Stimulated activated CD4-positive, alpha-beta T cell treated with anti-CD3 and anti-CD28 coated beads, Interleukin-12 subunit alpha, Interleukin-12 subunit beta, amount 100 ng/mL, for 4 hours (primary cell): ENCODE measurements at places on chromosomes 12 and 14.

GRCh38 chr14:28412077-28412476 is 354.5 kb upstream of the FOXG1 start:
- no peak for DNase-seq

- DNase-seq: no peak
These were observed 983.7 kb upstream of the FLRT2 start for GRCh38 chr14:84546236-84546635.

DNA sequence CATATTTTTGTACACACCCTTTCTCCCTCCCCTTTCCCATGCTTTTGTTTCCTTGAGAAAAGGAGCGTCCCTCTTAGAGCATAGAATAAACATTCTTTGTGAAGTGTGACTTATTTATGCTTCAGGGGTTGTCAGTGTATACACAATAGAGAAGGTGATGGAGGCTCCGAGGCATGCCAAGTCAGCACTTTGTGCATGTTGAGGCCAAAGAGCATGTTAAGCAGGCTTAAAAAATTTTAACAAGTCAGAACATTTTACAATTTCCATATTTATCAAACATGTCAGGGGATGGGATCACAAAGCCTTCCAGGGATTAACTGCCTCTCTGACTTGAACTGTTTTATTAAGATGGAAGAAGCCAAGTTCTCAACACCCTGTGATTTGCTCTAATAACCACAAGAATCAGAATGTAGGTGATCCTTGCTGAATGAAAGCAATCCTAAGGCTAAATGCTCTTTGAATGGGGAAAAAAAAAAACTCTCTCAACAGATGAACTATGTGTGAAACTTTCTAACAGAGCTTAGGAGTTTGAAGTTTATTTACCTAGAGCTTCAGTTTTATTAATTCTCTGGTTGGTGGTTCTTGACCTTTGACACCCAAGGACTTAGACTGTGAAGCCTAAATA is 223.1 kb downstream of the RAD51B start:
- no peak for DNase-seq

DNA sequence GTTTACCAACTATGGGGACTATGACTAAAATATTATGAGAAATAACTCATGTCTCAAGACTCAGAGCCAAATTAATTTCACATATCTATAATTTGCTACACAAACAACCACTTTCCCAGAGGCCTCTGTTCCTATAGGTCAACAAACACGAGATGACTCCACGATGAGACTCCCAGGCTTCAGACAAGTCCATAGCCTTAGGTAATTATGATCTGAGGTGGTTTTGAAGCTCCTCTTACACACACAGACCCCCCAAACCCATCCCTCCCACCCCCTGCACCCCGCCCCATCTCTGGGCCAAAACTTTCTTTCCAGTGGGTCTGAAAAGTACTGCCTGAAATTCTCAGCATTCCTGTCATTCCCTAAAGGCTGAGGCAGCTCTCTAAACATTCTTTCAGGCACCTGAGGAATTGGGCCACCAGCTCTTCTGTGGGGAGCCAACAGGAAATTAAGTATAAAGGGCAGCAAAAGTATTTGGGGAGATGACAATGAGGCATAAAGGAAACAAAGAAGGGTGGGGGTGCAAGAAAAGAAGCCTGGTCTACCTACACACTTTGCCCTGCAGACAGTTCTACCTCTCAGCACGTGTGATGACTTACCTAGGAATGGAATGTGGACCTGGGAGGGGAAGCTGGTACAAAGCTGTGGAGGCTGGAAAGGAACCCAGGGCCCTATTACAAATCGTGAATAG is 143.6 kb downstream of the PAWR start:
- DNase-seq: no peak

DNA sequence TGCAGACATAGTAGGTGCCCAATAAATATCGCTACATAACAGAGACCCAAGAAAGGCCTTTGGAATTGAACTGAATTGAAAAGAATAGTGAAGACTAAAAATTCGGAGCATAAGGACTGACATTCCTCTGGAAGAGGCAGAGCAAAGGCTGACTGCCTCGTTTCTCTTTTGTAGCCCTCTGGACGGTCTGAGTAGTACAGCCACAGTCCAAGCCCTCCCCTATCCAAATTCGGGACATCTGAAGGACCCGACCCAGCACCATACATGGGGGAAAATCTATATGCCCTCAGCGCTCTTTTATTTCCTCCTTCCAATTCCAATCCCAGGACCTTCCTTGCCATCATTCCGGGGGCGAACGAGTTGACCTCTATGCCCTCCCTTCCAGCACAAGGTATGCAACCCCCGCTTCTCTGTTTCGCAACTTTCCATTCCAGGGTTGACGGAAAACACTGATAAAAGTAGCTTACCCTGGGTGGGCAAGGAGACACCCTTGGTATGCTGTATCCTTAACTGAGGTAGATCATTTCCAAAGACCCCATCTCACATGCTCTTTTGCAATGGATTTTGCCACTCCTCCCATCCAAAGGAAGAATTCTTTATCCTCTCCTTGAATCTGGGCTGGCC is 127.4 kb upstream of the MAP1LC3B2 start:
- no peak for DNase-seq

DNA sequence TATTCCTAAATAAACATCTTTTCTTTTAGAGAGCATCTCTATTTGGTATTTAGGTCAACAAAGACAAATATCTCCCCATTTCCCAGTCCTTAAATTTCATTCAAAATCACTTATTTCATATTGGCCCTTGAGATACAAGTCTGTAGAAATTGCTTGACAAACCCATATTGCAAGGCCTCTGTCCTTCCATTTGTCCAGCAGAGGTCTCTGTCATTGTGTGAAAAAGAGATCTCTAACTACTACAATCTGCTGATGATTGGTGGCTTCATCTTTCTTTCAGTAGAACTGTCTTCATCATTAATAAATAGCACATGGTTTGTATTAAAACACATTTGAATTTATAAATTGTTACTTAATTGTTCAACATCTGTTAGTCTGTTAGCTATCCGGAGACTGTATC is 252.6 kb downstream of the ACSS3 start:
- DNase-seq: no peak

DNA sequence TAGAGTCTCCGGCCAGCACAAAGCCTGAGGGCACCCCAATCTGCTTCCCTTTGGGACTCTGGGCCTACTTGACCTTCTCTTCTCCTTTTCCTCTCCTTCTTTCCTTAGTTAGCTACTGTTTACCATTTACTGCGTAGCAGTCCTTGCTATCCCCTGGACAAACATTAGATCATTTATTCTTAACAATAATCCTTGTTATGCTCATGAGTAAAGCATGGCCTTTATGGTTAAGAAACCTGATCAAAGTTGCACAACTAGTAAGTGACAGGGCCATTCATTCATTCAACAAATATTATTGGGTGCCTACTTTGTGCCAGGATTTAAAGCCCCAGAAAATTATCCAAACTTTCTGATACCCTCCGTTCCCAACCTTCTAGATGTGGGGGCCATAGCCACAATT is 3.2 kb upstream of the HDAC7 start:
- DNase-seq: no peak

GRCh38 chr12:102114212-102114611 is 5.7 kb downstream of the NUP37 start:
- DNase-seq: no peak

GRCh38 chr12:46523863-46524770 is 151.5 kb upstream of the SLC38A2 start:
- DNase-seq: no peak

DNA sequence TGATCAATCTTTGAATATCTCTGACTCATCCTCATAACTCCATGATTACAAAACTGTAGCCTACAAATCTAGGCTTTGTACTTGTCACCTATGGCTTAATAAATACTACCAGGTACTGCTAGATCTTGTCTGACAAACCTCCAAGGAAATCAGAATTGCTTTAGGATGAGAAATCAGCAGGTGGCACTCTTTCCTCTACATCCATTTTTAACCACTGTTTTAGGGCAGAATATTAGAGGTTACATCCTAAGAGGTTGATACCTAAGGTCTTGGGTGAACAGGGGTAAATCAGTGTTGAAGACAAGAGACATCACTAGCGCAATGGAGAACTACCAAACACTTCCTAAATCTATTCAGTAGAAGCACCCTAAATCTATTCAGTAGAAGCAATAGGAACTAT is 63.1 kb upstream of the SOX5 start:
- DNase-seq: no peak

GRCh38 chr12:6772331-6772695 is at the start of gene LAG3:
Gene LAG3 (plus strand): TSS chr12:6772520. CDS start chr12:6772853, 333 bp downstream.
- peak; percentile 67 for DNase-seq

DNA sequence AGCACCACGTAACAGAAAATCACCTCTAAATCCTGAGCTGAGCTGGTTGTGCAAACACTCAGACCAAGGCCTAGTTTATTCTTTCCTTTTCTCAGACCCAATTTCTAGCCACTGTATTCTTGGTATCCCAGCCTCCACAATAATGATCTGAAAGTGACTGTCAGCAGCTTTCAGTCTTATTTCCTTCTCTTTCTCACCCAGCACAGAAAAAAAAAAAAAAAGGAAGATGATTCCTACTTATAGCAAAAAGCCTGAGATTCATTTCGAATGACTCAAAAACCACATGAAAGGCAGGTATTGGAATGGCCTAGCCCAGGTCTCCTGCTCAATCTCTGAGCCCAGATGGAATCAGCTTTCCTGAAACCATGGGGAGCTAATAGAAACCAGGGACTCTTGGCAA is 298.6 kb upstream of the PPFIA2 start:
- DNase-seq: no peak

DNA sequence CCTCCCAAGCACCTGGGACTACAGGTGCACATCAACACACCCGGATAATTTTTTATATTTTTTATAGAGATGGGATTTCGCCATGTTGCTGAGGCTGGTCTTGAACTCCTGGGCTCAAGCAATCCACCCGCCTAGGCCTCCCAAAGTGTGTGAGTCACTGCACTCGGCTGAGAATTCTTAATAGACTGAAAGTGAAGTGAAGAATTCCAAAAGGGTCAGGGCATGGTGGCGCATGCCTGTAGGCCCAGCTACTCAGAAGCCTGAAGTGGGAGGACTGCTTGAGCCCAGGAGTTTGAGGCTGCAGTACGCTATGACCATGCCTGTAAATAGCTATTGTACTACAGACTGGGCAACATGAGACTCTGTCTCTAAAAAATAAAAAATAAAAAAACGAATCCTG is 43.7 kb downstream of the TCHP start:
- no peak for DNase-seq

- DNase-seq: no peak
These were observed 16.7 kb downstream of the EGLN3 start for GRCh38 chr14:33934043-33934750.

GRCh38 chr12:1131811-1132224 is 140.8 kb downstream of the ERC1 start:
- DNase-seq: no peak

DNA sequence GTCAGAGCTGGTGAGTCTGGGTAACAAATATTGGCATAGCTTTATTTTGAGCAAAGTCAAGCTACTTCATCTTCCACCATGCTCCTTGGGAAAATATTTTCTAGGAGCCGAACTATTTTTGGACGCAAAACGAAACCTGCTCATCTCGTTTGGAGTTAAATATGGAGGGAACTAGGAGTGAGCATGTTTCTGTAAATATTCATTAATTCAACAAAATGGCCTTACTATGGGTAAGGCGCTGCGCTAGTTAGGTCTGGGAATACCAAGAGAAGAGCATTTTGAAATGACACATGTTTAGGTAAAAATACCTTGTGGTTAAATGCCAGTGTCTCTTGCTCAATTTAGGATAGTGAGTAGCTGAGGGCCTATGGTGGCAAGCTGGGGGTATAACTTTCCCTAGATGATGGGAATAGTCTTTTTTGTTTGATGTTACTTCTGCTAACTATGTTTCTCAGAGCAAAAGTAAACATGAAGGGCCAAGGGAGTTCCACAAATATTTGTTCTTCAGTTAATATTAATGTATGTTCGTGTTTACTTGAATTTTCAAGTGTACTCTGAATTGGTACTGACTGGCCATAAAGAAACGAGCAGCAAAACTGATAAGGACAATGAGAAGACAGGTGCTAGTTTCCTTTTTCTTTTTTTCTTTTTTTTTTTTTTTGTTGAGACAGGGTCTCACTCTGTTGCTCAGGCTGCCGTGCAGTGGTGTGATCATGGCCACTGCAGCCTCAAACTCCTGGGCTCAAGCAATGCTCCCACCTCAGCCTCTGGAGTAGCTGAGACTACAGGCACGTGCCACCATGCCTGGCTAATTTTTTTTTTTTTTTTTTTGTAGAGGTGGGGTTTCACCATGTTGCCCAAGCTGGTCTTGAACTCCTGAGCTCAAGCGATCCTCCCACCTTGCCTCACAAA is 77.7 kb downstream of the MAP1LC3B2 start:
- DNase-seq: no peak

- DNase-seq: no peak
These were observed 155.6 kb upstream of the TMCC3 start for GRCh38 chr12:94805749-94806529.

DNA sequence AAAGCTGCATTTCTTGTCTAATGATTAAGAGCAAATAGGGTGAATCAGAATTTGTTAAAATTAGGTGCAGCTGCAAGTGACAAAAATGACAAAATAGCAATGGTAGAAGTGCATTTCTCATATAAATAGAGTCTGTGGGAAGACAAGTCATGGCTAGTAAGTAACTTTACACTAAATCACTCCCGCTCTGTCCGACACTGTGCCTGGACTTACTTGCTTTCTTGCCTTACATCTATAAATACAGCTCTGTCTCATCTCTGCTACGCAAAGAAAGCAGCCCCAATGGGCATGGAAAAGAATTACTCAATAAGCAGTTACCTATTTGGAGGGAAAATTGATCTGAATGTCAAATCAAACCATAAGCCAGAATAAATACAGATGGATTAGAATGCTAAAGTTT is 245.4 kb upstream of the KRR1 start:
- DNase-seq: no peak

GRCh38 chr12:56062996-56063395 is 17.0 kb upstream of the ERBB3 start:
- DNase-seq: no peak

DNA sequence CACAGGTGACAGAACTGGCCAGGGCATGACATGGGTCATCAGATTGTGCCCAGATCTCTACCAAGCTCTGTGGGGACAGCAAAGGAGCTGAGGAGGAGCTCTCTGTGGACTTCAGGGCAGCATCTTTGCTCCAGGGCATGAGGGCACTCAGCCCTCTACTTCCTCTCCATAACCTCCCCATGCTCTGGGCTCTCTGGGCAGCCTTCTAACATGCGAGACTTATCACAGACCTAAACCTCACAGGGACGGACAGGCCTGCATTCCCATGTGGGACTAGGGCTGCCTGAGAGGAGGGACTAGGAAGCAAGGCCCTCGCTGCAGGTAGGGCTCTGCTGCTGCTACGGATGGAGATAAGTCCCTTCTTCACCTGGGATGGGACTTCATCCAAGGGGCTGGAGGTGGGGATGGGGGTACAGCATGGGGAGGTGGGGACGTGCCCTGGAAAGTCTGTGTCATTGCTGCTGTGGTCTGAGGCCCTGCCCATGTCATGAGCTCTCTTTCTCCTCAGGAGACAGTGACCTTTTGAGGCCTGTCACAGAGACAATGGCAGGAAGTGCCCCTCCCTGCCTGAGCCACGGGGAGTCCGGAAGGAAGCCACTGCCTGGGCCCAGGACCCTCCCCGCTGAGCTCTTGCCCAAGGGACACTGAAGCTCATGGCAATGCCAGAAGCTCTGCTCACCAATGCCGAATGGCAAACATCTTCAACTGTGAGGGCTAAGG is 44.1 kb downstream of the PITPNM2 start:
- DNase-seq: peak; percentile 24

GRCh38 chr12:53182903-53183302 is 2.2 kb upstream of the CSAD start:
- DNase-seq: no peak
